Hematopoietic multipotent progenitor cell (in vitro differentiated cells): ENCODE measurements at places on chromosomes 3 and 15.

- DNase-seq: peak; percentile 24
These were observed 115.9 kb downstream of the CBLB start for GRCh38 chr3:105752791-105753415.

GRCh38 chr15:62889734-62890505 lies 152.6 kb upstream of the TPM1 start:
- DNase-seq: no peak

- no peak for DNase-seq
These were observed 490.9 kb upstream of the CBLB start for GRCh38 chr3:106359692-106360091.

DNA sequence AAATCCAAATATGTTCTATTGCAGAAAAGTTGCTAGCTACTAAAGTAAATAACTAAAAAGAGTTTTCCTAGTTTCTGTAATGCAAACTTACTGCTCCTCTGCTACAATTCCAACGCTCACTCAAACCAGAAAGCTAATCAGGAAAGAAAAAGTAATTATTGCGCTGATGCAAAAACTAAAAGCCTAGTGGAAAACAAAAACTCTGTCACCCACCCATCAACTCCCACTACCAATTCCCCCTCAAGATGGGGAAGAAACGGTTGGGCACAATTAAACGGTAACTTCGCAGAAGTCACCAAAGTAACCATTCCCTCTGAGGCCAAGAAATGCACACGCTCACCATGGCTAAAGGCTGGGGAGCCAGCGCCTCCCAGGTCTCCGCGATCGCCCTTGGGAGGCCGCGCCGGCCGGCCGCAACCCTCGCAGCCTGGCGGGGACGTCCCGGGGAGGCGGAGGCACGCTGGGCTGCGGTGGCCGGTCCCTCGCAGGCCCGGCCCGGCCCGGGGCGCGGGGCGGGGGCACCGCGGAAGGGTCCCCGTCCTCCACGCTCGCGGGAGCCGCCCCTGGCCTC lies 684 bp downstream of the SLTM start:
- peak; percentile 25 for DNase-seq

- no peak for DNase-seq
These were observed 22.8 kb downstream of the UBXN7 start for GRCh38 chr3:196409409-196409808.

GRCh38 chr3:127119693-127120464 lies 73.1 kb upstream of the PRR23E start:
- no peak for DNase-seq

GRCh38 chr3:212432-212831 lies 15.9 kb downstream of the CHL1 start:
- no peak for DNase-seq

DNA sequence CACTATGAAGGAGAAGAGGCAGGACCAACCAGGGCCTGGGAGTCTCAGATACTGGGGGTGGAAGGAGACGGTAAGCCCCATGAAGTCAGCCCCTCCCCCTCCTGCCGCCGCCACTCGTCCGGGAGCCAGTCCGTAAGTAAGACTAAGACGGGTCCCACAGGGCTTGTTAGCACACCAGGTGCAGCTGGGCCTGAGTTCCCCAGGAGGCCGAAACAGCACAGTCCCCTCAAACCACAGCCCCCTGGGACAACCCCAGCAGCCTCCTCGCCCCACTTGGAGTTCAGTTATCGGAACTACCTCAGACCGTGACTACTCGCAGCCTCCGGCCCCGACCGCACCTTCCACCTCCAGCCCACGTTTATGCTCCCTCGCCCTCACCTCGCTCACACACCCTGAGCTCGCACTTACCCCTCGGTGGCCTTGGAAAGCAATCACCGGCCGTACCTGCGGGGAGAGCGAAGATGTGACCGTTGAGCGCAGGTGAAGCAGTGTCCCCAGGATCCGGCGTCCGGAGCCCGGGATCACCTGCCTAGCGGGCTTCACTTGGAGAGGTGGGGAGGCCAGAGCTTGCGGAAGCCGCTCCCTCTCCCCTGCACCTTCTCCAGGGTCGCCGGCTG lies 557 bp downstream of the ELL3 start:
- DNase-seq: no peak

DNA sequence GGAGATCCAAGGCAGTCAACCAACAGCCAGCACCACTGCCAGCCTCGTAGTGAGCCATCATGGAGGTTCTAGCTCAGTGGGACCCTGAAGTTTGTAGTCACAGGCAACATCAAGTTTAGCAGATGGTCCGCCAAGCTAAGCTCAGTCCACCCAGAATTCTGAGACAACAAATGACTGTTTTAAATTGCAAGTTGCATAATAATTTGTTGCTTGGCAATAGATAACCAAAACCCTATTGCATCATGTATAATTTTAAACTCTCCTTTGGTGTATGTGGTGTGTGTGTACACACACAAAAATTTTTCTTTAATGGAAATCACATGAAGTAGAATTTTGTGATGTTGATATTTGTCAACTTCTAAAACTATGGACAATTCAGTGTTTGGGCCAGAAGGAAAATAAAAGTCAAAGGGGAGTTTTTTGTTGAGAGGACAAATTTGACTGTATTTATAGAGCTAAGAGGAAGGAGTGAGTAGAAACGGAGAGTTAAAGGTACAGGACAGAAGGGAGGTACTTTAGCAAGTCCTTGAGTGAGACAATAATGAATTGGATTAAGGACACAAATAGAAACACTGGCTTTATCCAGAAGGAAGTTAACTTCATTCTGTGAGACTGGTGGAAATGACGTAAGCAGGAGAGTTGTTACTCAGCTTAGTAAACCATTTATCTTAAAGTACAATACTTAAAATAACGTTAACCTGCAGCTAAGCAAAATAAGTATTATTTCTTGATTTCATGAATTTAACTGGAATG lies 83.6 kb downstream of the NCEH1 start:
- peak; percentile 12 for DNase-seq

DNA sequence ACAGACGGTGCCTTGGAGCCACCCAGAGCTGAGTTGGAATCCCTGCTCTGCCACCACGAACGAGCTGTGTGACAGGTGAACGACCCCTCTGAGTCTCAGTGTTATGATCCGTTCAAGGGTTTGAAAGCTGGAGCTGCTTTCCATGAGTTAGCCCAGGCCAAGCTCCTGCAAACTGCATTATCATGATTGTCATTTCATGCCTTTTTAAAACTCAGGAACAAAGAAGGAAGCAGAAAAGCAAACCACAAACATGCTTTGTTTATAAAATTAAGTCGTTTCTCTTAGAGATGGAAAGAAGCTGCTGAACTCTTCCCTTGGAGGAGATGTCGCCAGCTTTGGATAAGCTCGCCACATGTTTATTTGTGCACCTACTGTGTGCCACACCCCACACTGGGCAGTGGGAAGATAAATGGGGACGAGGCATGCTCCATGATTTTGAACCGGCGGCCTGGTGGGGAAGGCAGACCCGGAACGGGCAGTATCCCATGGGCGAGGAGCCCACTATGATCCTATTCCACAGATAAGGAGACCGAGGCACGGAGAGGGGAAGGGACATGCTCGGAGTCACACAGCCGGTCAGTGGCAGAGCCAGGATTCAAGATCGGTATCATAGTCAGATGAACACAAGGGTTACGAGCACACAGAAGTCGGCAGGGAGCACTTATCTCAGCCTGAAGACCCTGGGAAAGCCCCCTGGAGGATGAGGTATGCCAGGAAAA lies 15.9 kb downstream of the HRH1 start:
- DNase-seq: no peak

DNA sequence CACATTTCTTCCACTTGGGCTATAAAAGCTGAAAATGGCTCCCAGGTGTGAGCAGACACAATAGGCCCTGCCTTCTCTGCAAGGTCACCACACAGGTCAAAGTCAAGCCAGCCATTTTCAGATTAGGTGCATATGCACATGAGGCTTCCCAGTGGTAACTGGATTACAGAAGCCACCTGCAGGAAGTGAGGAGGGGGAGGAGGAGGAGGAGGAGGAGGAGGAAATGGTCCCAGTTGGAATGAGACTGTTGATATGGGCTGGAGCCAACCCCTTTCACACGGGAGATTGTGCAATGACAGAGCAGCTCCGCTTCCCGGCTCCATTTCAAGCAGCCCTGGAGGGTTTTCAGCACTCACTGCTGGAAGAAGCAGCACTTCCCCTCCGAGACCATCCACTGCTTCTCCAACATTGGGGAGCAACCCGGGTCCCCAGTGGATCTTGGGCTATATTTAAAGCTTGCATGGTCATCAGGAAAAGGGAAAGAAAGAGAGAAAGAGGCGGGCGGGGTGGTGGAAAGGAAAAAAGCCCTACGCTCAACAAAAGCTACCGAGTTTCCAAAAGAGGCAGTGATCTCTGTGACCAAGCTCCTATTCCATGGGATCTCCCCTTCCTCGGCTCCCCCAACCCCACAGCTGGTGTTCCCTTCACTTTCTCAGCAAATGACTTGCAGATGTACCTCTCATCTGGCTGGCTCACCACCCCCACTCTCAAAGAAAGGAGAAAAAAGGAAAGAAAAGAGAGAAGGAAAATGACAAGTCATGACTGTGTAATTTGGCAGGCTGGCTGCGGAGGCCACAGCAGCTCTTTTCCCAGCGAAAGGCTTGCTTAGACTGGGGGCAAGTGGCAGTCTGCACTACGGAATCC lies 58.3 kb downstream of the LRIG1 start:
- no peak for DNase-seq

GRCh38 chr3:71942432-71943187 lies 157.7 kb upstream of the PROK2 start:
- DNase-seq: no peak

DNA sequence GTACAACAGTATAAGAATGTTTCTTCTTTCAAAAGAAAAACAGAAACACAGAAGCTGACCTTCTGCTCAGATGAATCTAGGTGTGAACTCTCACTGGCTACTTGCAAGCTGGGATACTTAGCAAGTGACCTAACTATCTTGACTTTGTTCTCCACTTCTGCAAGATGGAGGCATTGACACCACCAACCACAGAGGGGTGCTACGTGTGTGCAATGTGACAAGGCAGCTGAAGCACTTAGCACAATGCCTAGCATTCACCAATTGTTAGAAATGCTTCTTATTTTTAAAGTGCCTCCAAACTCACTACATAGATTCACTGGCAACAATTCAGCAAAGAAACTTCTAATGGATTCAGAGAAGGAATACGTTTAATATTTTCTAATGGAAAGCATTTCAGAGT lies 331.4 kb upstream of the WNT5A start:
- no peak for DNase-seq
